ENCODE measurements at places on chromosomes 5 and 9. TPM values are rescaled to one million over a fixed set of nuclear protein-coding genes. Genes with fewer than 3 reads are reported as not detected.

Gene LPAR1
- 7.2 TPM for total RNA-seq

Gene MYOT
- total RNA-seq, result 0.52 TPM

Gene STXBP1
- 26.1 TPM for total RNA-seq

Gene LCN15
- not detected for total RNA-seq

Gene NDUFAF2
- total RNA-seq, result 9.4 TPM

Gene TAF11L10
- total RNA-seq, result not detected

Gene SLC6A7
- total RNA-seq, result not detected

Gene ELOVL7
- total RNA-seq, result 7.0 TPM

Gene SOHLH1
- not detected for total RNA-seq

Gene IL17B
- not detected for total RNA-seq

Gene LMAN2
- total RNA-seq, result 128 TPM

Gene TICAM2
- total RNA-seq, result 3.1 TPM

Gene SPATA31E1
- total RNA-seq, result not detected

Gene CEP120
- 9.8 TPM for total RNA-seq

Gene PKD2L2
- total RNA-seq, result not detected

GRCh38 chr5:17224858-17225511 lies 7.6 kb downstream of the BASP1 start:
- DNase-seq, result no peak

- no peak for DNase-seq
Measured at GRCh38 chr9:75636427-75637045, 253.9 kb upstream of the PCSK5 start.

DNA sequence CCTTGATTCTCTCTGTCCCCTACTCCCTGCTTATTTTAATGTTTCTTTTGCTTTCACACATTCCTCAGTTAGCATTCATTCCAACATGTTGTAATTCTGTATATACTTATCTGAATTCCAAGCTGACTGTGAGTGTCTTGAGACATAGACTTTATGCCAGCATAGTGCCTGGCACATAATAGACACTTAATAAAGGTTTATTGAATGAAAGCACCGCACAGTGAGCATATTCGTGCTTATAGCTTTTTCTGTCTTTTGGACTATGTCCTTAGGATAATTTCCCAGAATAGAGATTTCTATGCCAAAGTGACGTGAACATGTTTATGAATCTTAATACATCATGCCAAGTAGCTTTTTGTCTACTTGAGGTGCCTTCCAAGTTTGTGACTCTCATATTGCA lies 174.6 kb downstream of the CD180 start:
- no peak for DNase-seq

DNA sequence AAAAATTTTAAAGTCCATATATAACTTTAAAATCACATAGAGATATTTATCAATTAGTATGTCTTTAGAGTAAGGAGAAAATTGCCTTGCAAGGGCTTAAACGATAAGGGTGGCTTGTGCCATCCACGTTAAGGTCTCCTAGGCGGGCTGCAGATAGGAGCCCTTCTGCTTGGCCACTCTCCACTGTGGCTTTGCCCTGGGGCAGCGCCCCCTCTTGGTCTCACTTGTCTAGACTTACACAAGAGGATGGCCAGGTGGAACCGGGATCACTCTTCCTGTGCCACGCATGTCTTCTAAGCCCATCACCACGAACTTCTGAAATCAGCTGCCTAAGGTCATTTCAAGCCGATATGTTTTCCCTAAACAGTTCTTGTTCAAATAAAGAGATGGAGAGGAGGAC lies 2.9 kb downstream of the FPGS start:
- no peak for DNase-seq

DNA sequence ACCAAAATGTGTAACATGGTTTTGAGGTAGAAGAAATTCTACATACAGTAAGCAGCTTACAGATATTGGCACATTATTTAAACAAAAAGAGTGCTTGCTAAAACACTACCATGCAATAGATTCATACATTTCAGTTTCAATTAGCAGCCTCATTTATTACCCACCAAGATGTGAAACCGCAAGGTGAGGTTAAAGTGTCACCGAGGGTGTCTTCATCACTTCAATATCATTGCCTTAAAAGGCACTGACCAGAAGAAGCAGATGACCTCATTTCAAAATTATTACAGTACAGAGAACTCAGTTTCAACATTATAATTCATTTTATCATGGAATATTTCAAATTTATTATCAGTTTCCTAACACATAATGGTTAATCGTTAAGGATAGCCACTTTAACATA lies 302.2 kb downstream of the ISL1 start:
- DNase-seq, result no peak

- DNase-seq, result no peak
Measured at GRCh38 chr5:16981700-16982099, 45.6 kb upstream of the MYO10 start.

- no peak for DNase-seq
Measured at GRCh38 chr9:89024727-89025126, 33.5 kb downstream of the S1PR3 start.

GRCh38 chr5:176694146-176694545 lies 46.9 kb downstream of the TSPAN17 start:
- no peak for DNase-seq

DNA sequence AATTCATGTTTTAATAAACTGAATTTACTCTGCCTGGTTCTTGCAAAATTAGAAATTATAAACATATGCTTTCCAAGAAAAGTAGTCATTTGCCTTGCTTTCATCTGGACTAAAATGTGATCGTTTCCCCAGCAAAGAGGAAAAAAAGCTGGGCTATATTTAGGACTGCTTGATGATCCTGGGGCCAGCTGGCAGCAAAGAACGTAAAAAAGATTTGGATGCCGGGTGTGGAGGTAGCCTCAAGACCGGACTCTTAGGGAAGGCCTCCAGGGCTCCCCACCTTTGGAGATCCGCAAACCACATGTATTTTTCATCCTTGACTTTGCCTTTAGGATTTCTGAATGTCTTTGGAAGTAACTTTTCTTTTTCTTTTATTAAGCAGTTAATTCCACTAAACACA lies 156.1 kb upstream of the SEMA6A start:
- DNase-seq, result no peak

DNA sequence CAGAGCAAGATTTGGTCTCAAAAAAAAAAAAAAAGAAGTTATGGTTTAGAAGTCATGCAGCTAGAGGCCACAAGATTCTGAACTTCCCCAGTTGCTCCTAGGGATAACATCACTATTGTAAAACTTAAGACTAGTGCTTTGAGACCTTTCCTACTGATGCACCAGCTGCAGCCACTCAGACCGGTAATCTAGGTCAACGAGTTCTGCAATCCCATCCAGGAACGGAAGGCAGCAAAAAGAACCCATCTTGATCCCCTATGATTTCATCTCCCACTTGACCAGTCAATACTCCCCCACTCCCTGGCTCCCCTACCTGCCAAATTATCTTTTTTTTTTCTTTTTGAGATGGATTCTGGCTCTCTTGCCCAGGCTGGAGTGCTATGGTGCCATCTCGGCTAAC lies 46.9 kb upstream of the TTC39B start:
- no peak for DNase-seq

- DNase-seq, result no peak
Measured at GRCh38 chr5:111138096-111138495, 45.9 kb downstream of the WDR36 start.

- DNase-seq, result no peak
Measured at GRCh38 chr9:20740929-20741582, 57.0 kb downstream of the FOCAD start.

DNA sequence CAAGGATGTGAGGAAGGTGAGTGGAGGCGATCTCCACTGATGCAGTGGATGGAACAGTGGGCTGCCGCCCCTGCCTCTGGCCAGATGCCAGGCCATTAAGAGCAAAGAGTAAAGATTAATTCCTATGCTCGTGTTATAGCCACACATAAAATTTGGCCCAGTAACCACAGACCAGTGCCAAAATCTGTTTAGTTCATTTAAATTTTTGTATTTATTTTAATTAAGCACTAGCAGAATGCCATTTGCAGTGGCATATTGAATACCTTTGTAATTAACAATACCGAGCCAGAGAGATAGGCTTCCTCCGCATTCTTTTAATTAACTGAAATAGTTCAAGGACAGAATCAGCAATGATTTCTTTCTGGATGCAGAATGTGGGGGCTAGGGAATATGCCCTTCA lies 179.8 kb downstream of the MED10 start:
- DNase-seq, result no peak

- peak; percentile 94 for DNase-seq
Measured at GRCh38 chr9:95031711-95032461, 285.6 kb downstream of the FANCC start.

GRCh38 chr9:135978642-135979546 lies 17.7 kb upstream of the UBAC1 start:
- no peak for DNase-seq

- DNase-seq, result no peak
Measured at GRCh38 chr5:78008356-78008967, 232.3 kb upstream of the TBCA start.

GRCh38 chr9:128882677-128883603 lies 1.0 kb downstream of the LRRC8A start:
- DNase-seq, result no peak

DNA sequence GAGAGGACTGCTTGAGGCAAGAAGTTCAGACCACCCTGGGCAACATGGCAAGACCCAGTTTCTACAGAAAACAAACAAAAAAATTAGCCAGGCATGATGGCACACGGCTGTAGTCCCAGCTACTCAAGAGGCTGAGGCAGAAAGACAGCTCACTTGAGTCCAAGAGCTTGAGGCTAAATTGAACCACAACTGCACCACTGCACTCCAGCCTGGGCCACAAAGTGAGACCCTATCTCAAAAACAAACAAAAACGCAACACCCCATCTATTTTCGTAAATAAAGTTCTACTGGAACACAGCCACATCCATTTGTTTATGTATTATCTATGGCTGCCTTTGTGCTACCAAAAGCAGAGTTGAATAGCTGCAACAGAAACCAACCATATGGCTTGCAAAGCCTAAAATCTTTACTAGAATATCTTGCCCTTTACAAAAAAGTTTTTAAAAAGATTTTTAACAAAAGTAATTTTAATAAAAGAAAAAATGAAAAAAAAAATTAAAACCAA lies 67.5 kb downstream of the SETX start:
- no peak for DNase-seq

- DNase-seq, result peak; percentile 46
Measured at GRCh38 chr9:89635816-89636215, 31.0 kb downstream of the GADD45G start.

DNA sequence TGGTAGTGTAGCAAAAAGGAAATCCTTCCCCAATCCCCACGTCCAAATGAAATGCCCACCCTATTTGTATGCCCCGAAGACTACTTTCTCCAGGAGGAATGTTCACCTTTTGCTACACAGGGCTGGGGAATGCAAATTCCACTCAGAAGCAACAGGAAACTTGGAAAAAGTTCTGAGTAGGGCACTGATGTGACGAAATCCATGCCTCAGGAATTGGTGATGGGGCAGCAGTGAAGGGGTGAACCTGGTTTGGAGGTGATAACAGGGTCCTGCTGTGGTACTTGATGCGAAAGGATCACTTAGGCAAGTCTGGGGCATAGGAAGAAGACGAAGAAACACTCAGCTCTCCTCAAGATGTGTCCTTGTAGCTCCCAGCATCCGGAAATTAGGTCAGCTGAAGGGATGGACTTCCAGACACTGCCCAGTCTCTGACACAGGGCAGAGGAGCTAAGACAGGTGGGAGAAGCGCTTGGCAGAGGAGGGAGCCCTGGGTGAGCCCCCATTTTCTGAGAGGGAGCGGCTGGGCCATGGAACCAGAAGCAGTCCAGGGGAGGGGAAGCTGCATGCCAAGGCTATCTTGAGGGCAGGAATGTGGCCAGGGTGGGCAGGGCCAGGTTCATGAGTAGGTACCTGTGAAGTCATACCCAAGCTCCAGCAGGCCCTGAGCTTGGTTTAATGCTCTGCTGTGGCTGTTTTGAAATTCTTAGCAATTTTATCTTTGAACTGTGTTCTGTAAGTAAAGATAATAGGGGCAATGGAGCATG lies 22.2 kb upstream of the MVB12B start:
- no peak for DNase-seq

- no peak for DNase-seq
Measured at GRCh38 chr9:131620764-131621520, 75.6 kb downstream of the PRRT1B start.

DNA sequence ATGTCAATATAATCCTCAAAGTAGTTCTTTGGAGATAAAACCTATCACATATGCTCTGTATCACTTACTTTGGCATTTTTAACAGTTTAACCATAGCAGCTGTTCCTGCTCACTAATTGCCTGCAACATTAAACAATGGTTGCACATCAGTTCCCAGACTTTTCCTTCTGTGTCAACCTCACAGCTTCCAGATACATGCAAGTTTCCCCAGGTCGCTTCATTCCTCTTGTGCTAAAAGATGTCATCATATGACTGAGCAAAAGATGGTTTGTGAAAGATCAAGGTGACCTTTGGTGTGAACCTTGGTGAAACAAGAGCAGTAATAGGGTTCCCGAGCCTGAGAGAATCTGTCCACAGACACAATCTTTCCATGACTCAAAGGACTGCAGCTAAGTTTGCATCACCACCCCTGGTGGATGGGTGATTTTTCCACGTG lies 500.4 kb upstream of the PAPPA start:
- no peak for DNase-seq
